ENCODE measurements at places on chromosomes 5 and 9.

GRCh38 chr5:78593465-78593864 is 55.1 kb downstream of the LHFPL2 start:
- DNase-seq: no peak

GRCh38 chr5:67577424-67577823 is 380.8 kb upstream of the CD180 start:
- DNase-seq: no peak

DNA sequence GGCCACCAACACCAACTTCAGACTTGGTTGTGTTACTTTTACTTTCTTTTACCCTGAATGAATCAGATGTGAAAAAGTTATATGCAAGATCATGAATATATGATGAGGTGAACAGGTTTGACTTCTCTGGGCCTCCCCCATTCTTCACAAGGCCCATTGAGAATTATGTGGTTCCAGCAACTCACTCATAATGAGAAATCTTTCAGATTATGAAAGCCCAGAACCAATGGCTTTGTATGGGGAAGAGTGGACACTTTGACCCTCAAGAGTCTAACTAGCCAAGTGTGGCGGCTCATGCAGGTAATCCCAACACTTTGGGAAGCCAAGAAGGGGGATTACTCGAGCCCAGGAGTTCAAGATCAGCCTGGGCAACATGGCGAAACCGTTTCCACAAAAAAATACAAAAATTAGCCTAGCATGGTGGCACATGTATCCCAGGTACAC is 16.1 kb upstream of the LNPEP start:
- DNase-seq: no peak

DNA sequence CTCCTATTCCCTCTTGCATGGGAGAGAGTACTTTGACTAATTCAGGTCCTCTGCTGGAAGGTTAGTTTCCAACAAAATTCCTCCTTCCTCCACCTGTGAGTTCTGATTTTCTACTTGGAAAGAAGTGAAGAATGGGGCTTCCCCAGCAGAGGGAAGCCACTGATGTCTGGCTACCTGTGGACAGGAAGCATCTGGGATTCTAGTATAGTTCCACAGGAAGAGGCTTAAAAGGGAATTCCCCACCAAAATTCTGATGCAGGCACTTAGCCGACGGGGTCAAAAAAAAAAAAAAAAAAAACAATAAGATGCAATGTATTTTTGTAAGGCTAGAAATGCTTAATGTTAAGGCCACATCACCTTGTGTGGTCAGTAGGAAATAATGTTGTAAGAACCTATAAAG is 33.4 kb downstream of the PCDHGC5 start:
- no peak for DNase-seq

GRCh38 chr5:127358284-127358683 is 67.7 kb downstream of the MEGF10 start:
- DNase-seq: no peak

DNA sequence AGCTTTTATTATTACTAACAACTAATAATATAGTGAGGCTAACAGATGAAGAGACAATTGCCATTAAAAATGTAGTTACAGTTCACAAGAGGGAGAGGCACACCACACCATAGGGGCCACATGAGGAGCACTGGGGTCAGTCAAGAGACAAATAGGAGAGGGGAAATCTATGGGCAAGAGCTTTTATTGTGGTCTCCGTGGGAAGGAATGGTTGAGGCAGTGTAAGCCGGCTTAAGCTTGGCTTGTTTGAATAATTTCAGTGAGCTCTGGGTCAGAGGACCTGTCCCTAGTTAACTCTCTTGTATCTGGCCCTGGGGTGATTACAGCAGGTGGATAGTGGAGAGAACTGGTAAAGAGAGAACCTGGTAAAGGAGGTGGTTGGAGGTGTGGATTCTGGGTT is 35.3 kb downstream of the OGN start:
- no peak for DNase-seq

DNA sequence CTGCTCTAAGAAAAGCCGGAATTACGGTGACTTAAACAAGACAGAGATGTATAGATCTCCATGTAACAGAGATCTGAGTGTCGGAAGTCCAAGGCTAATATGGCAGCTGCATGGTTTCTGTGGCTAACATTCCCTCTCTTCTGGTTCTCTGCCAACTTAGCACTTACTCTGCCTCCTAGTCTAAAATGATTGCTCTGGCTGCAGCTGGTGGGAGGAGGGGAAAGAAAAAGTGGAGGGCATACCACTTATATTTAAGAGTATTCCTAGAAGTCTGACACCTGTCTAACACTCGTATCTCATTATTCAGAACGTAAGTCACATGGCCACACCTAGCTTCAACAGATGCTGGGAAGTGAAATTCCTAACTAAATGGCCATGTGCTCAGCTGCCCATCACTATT is 551.5 kb upstream of the TLE4 start:
- no peak for DNase-seq

- no peak for DNase-seq
Measured at GRCh38 chr5:59460368-59461153, 433.0 kb downstream of the PDE4D start.

GRCh38 chr5:132086277-132086794 is 12.7 kb downstream of the CSF2 start:
- no peak for DNase-seq

- DNase-seq: no peak
Measured at GRCh38 chr5:13831351-13831750, 113.1 kb downstream of the DNAH5 start.

DNA sequence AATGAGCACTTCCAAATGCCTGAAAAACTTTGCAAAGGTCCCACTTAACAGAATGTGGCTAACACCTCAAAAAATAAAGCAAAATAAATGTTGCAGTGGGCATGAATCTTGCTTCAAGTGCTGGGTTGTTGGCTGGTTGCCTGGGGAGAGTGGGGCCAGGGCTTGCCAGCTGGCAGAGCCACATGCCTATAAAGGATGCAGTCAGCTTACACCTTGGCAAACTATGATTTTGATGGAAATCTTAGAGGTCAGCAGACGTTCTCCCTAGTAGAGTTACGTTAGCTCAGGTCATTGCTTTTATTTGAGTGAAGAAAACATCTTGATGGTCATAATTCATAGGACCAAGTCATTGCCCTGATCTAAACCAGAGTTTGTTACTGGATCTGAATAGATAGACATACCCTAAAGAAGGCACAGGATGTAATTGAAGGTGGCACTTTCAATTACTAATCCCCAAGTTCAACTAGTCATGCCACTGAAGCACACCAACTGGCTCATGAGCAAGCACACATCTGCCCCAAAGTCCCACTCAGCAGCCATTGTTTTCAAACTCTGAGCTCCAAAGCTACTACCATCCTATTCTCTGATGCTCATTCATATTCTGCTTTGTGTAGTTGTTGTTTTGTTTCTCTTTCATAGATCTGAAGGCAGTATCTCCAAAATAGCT is 51.2 kb upstream of the ZSWIM6 start:
- DNase-seq: no peak

GRCh38 chr5:2334719-2335118 is 416.8 kb downstream of the IRX2 start:
- no peak for DNase-seq

GRCh38 chr5:171520300-171521174 is 101.1 kb downstream of the FGF18 start:
- DNase-seq: peak; percentile 32

GRCh38 chr5:39584927-39585326 is 160.1 kb upstream of the DAB2 start:
- no peak for DNase-seq

- DNase-seq: no peak
Measured at GRCh38 chr9:19372567-19372966, 7.5 kb downstream of the RPS6 start.

DNA sequence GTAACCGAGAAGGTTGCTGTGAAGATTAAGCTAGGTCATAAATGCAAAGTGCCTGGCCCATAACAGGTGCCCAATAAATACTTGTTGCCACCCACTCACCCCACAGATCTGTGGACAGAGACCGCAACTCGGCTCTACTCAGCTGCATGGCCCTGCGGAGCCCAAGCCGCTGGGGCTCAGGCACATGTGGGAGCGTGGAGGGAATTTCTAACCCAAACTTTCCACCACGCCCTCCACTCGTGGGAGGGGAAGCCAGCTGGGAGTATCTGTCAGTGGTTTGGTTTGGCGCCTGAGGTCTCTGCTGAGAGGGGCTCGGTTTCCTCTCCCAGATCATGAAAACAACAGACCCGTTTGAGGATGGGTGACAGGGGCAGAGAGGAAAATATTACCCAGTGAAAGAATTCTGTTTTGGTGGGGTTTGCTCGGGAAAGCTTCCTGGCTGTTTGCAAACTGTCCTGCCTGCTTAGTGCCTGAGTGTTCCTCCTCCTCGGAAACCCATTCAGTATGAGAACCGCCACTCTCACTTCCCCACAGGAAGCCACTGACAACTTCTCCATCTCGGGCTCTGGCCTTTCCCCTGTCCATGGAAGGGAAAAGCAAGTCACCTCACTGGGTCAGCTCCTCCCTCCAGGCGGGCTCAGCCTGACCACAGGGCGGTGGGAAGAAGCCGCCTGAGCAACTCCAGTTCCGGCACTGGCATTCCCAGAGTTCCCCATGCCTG is 60.1 kb downstream of the RGS3 start:
- DNase-seq: no peak

DNA sequence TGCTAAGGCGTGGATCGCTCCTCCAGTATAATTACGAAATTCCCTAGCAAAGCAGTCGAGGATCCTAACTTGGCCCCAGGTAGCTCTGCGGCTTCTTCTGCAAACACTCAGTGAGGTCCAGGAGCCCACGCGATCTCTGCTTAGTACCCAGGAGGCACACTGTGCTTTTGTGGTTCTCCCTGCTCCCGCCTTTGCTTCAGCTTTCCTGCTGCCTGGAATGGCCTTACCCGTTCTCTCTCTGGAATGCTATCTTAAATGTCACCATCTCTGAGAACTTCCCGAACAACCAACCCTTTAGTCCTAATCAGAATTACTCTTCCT is 639 bp downstream of the INVS start:
- peak; percentile 17 for DNase-seq

- no peak for DNase-seq
Measured at GRCh38 chr5:111756581-111757354, at the start of gene NREP. NREP (minus strand) TSS chr5:111757194; CDS start chr5:111755772, 1,422 bp downstream.

DNA sequence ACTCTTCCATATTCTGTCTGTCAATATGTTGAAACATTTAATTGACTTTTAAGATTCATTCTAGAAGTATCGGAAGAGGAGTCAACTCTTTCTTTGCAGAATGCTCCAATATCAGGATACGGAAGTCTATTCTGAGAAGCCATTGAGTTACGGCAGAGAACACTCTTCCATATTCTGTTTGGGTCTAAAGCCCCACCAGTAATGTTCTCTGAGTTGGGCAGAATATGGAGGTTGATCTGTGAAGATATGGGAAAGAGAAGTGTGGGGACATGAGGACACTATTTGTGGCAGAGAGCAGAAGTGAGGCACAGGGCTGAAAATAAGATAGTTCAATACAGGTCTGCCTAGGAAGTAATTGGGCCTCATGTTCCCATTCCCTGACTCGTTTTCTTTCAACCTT is 300.0 kb downstream of the DIRAS2 start:
- no peak for DNase-seq

- DNase-seq: no peak
Measured at GRCh38 chr5:174832025-174832424, 107.6 kb downstream of the MSX2 start.

DNA sequence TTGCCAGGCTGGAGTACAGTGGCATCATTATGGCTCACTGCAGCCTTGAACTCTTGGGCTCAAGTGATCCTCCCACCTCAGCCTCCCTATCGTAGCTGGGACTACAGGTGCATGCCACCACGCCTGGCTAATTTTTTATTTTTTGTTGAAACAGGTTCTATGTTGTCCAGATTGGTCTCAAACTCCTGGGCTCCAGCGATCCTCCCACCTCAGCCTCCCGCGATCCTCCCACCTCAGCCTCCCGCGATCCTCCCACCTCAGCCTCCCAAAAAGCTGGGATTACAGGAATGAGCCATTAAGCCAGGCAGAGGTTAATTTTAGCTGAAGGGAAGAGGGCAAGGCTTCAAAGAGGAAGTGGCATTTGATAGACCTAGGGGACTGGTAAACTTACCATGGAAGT is 32.8 kb upstream of the CCNB1 start:
- DNase-seq: no peak

DNA sequence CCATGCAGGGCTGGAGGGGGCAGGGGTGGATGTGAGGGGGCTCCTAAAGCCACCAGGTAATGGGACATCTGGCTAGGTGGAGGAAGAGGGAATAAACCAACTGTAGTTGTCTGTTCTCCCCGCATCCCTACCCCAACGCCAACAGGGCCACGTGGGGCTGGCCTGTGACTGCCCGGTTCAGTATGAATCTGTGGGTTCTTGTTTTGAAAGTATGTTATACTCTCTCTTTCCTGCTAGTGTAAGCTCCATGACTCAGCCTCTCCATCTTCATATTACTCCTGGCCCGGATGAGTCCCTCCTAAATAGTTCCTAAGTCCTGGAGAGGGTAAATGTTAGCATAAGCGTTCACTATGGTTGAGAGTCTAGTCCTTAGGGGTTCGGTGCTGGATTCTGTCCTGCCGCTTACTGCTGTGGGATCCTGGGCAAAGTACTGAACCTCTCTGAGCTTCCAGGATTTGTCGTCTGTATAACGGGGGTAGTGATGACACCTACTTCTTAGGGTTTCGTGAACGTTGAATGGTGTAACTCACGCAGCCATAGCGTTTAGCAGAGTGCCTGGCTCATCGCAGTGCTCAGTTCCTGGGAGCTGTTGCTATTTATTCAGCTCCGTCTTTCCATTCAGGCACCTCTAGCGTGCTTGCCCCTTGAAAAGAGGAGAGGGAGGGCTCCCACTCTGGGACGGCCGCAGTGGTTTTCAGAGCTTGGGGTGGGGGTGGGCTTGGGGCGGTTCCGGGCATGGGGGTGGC is 28.8 kb downstream of the LHX2 start:
- no peak for DNase-seq

DNA sequence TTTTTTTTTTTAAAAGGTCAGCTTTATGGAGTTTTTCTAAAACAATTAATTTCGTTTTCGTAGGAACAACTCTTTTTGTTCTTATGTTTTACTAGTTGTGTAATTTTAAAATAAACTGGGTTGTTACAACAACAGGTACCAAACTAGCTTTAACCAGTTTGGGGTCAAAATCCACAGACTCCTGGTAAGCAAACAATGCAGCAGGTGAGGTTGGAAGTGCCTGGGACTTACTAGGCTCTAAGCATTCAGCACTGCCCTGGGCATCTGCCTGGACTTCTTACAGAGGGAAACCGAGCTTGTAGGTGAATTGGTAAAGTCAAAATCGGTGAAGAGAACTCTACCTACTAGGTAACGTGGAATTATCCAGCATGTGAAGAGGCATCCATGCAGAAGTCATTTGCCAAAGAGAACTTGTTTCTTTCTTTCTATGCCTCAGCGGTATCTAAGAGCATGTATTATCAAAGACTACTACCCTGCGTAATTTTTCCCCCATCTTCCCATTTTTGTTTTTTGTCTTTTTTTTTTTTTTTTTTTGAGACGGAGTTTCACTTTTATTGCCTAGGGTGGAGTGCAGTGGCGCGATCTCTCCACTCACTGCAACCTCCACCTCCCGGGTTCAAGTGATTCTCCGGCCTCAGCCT is 145.4 kb downstream of the KCTD16 start:
- DNase-seq: no peak

GRCh38 chr5:39194466-39195136 is 24.8 kb downstream of the FYB1 start:
- no peak for DNase-seq

Data from HEK293T (cell line).